ENCODE measurements at places on chromosomes 1 and 21.

- peak; percentile 82 for DNase-seq
These were observed 121.2 kb downstream of the TRABD2B start for GRCh38 chr1:47875831-47876586.

DNA sequence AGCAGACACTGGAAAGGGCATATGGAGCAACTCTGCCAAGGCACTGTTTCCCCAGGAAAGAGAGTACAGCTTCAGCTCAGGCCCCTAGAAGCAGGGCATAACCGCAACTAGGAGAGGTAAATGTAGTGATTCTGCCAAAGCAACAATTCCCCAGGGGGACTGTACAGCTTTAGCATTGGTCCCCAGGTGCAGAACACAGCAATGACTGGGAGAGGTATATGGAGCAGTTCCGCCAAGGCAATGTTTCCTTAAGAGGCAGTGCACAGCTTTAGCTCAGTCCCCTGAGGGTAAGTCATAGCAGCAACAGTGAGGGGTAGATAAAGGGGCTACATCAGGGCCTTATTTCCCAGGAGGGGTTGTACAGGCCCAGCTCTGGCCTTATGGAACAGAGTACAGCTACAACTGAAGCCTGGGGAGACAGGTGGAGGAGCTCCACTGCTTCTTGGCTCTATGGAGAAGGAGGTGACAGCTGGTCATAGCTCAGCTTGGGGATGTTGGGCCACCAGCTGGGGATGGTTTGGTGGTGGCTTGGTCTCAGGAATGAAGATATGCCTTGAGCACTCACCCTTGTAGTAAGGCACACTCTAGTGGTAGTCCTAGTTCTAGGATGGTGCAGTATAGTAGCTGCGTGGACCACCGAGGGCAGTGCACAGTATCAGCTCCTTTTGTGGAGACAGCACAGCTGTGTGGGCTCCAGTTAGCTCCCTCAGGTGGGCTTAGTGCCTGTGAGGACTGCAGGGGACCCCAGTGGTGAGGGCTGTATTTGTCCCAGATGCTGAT lies 582.7 kb downstream of the PTPRC start:
- DNase-seq, result no peak

- DNase-seq, result no peak
These were observed 282.6 kb upstream of the C1orf105 start for GRCh38 chr1:172137703-172138454.

DNA sequence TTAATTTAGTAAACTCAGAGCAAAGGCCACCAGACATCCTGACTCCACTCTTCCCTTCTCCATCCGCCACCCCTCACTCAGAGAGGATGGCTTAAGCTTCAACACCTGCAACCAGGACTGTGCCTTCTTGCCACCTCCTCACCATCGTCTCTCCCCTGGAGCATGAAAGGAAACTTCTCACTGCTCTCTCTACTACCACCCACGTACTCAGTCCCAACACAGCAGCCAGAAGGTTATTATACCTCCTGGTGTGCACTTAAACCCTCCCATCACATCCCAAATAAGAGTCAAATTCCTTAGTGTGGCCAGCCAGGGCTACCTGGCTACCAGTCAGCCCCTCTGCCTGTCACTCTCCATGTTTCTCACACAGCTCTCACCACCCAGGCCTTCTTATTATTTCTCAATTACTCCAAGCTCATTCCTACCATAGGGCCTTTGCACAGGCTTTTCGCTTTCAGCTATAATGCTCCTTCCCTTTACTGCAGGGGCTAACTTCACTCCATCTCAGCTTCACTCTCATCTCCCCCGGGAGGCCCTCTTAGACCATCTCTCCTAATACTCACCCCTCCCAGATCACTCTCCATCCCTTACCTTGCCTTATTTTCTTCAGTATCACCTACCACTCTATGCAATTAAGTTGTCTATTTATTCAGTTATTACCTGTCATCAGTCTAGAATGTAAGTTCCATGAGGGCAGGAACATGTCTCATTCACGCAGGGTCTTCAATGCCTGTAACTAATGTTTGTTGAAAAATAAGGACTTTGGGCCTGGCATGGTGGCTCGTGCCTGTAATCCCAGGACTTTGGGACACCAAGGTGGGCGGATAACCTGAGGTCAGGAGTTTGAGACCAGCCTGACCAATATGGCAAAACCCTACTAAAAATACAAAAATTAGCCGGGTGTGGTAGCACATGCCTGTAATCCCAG lies 137.5 kb downstream of the TOMM20 start:
- DNase-seq, result no peak

GRCh38 chr1:154998201-154998780 lies 4.3 kb upstream of the ZBTB7B start:
- DNase-seq, result no peak

DNA sequence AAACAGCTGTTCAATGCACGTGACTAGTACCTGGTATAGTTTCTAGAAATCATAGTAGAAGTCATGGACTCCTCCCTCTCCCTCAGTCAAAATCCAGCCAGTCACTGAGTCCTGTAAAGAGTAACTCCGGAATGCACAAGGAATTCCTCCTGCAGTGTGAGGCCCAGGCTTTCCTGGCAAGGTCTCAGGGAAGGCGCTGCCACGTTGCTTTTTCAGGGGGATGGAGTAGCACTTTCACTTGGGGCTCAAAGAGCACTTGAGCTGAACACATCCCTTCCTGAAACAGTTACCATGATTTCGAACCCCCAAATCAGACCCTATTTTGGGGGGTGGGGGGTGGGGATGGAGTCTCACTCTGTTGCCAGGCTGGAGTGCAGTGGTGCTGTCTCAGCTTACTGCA lies 26.4 kb upstream of the LRRC8D start:
- no peak for DNase-seq

GRCh38 chr21:29308456-29308783 lies 9.7 kb downstream of the BACH1 start:
- no peak for DNase-seq

DNA sequence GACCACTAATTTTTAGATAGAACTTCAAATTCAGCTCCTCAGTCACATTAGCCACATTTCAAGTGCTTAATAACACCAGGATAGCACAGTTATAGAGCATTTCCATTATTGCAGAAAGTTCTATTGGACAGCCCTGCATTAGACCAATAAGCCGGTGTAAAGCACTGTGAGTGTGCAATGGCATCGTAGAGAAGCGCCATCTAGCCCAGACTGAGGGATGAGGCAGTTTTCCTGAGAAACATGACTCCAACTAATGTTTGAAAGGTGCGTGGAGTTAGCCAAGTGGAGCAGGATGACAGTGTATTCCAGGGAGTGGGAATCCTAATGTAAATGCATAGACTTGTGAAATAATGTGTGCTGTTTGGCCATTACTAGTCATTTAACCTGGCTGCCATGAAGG lies 7.7 kb downstream of the RPE65 start:
- no peak for DNase-seq

DNA sequence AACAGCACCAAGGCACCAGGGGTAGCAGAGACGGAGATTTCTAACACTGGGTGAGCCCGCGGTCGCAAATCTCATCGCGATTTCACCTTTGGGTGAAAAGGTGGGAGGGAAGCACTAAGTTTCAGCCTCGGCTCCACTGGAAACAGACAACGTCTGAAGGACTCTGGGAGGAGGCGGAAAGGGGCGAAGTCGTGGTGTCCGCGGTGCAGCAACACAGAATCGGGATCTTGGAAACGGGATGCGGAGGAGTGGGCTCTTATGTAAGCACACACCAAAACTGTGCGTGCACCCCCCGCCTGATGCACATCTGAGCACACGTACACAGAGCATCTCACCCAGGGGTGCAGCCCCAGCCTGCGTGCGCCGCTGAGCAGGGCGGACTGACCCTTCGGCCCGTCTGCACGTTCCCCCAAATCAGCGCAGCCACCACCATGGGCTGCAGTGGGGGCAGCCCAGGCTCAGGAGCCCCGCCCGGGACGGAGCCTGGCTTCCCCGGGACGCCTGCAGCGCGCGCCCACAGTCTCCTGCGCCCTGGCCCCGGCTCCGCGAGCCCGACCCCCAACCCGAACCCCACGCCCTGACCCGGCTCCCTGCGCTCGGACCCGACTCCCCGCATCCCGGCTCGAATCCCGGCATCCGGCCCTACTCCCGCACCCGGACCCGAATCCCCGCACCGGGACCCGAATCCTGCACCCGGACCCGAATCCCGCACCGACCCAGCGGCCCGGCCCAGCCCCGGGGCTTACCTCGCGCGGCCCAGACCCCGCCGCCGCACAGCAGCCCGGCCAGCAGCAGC lies 670 bp downstream of the CLSTN1 start:
- DNase-seq, result no peak

DNA sequence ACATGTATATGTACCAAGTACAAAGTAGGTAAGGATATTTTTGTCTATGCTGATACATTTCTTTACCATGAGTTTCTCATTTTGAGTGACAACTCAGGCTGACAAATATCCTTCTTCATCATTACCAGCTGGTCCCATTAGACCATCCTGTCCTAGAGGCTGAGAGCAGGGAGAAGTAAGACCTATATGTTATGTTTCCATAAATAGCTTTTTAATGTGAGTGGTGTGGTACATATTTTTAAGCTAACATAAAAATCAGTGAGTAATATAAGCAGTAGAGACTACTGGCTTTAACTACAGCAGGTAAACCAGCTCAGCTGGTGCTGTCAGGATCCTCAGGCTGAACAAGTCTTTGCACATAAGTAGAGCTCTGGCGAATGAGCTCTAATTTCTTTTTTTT lies 62.4 kb downstream of the CLEC20A start:
- DNase-seq, result no peak

GRCh38 chr1:209076688-209077087 lies 506.8 kb upstream of the CAMK1G start:
- DNase-seq, result no peak

DNA sequence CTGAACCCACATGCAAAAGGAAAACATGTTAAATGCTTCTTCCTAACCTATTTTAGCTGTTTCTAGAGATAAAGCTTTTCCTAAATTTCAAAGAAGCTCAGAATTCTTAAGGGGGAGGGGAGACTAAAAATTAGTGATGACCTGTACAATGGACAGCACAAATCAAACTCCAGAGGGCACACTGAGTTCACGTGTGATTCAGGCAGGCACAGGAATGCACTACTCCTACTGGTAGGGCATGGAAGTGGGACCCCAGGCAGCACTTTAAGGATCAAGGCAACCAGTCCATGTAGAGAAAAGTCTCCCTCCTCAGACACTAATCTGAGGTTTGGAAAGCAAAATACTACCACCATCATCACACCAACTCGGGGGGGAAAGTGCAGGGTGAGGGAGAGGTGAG lies 31.3 kb upstream of the CLCA4 start:
- no peak for DNase-seq

- DNase-seq, result no peak
These were observed 524.1 kb downstream of the PTBP2 start for GRCh38 chr1:97245682-97246081.

GRCh38 chr1:98964198-98964597 lies 40.5 kb downstream of the PLPPR5 start:
- DNase-seq, result no peak

GRCh38 chr1:184930232-184930631 lies 44.1 kb downstream of the NIBAN1 start:
- no peak for DNase-seq

GRCh38 chr1:198241553-198241952 lies 84.8 kb downstream of the NEK7 start:
- no peak for DNase-seq

GRCh38 chr21:36149788-36150711 lies 6.6 kb upstream of the DOP1B start:
- no peak for DNase-seq

GRCh38 chr1:105652109-105652508 lies 1404.4 kb upstream of the PRMT6 start:
- no peak for DNase-seq

- no peak for DNase-seq
These were observed 130.3 kb upstream of the PLXNA2 start for GRCh38 chr1:208374391-208374941.

GRCh38 chr21:42451941-42452340 lies 44.1 kb downstream of the RSPH1 start:
- DNase-seq, result no peak

- DNase-seq, result no peak
These were observed 6.6 kb downstream of the TADA1 start for GRCh38 chr1:166869318-166870099.

- peak; percentile 49 for DNase-seq
These were observed 27.7 kb downstream of the UBE2U start for GRCh38 chr1:64231153-64231552.

DNA sequence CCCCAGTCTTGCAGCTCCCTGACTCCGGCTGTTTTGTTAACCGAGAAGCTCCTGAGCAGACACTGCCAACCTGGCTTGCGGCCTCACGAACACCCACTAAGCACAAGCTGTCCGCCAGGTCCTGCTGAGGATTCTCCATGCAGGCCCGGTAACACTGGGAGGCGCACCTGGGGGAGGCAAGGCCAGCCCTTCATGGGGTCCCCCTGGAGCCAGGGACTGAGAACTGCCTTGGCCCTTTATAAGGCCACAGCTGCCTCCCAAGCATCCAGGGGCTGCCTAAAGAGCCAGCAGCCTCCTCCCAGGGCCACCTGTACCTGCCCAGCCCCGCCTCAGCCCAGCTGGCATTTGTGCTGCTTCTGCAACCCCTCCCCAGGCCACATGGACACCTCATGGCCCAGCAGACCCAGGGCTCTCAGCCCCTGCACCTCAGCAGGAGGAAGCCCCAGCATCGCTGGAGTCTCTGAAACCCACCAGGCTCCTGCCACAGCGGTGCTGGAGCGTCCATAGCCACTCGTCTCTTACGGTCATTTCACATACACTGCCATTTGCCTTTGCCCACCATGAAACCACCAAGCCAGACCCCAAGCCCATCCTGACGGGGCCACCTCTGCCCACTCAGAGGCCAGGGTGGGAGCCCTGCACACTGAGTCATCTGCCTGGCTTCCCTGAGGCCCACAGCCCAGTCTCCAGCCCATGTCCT lies 82.5 kb downstream of the NPHP4 start:
- DNase-seq, result no peak

GRCh38 chr1:3431266-3431665 lies 23.2 kb upstream of the ARHGEF16 start:
- DNase-seq, result no peak

DNA sequence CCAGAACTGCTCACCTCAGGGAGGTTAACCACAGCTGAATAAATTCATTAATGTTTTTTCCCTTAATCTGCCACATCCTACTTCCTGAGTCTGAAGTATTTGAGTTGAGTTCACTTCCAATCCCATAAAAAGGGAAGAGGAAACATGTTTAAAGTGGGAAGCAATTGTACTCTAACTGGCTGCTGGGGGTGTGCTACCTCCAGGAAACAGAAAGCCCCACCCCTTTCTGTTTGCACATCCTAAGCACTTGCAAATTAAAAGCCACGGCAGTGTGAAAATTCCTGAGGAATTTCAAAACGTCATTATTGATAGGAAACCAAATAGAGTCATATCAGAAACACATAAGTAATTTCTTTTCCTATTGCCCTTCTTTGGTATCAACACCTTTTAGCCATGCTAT lies 307.0 kb upstream of the NR5A2 start:
- DNase-seq, result no peak

GRCh38 chr1:19481826-19482398 lies 3.4 kb downstream of the CAPZB start:
- no peak for DNase-seq

- DNase-seq, result no peak
These were observed 252.5 kb upstream of the C1orf105 start for GRCh38 chr1:172167796-172168596.
